ACHN (cell line): ENCODE measurements at places on chromosomes 2 and 18.

DNA sequence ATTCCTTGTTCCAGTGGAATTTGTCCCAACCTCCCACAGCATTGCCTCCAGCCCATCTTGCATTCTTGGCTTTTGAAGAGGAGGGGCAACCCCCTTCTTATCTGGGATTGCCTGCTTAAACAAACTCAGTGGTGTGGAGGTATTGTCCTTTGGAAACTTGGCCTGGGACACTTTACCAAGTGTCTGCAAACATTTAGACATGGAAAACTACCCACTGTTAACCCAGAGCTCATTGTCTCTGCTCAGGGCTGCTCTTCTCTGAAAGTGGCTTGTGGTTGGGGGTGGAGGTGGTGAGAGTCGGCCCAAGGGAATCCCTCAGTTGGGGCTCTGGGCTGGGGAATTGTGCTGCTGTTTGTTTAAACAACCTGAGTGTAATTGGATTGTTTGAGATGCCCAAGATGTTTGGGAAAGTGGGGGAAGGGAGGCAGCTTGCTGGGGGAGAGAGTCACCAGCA is 178.3 kb upstream of the GATA6 start:
- no peak for DNase-seq

DNA sequence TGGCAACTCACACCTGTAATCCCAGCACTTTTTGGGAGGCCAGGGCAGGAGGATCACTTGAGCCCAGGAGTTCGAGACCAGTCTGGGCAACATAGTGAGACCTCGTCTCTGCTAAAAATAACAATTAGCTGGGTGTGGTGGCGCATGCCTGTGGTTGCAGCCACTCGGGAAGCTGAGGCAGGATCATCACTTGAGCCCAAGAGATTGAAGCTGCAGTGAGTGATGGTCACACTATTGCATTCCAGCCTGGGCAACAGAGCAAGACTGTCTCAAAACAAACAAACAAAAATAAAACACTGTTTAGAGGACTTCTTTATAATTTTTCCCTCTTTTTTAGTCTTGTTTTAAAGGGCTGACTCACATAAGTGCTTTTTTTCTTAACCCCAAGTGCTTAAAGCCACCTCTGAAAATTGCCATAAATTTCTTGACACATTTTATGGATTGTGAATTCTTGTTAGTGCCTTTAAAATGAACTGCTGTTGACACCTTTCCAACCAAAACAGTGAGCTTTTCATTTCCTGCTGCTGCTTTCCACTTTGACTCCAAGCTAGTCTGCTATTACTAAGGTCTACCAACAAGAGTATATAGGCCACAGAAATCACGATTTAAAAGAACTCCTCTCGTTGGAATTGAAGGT is 41.7 kb downstream of the CYP20A1 start:
- no peak for DNase-seq

- no peak for DNase-seq
Measured at GRCh38 chr2:182220335-182220734, 206.5 kb downstream of the PDE1A start.

- no peak for DNase-seq
Measured at GRCh38 chr2:217937446-217937845, 65.3 kb downstream of the TNS1 start.

- peak; percentile 72 for DNase-seq
Measured at GRCh38 chr2:8677646-8678592, 3.9 kb upstream of the ID2 start.

GRCh38 chr2:100239486-100240210 is 82.7 kb downstream of the LONRF2 start:
- no peak for DNase-seq

- DNase-seq: peak; percentile 74
Measured at GRCh38 chr2:152718909-152719645, 657 bp downstream of the ARL6IP6 start.

- DNase-seq: no peak
Measured at GRCh38 chr2:157182834-157183396, 74.6 kb upstream of the GALNT5 start.

GRCh38 chr2:72920318-72921087 is 3.2 kb downstream of the EMX1 start:
- no peak for DNase-seq

DNA sequence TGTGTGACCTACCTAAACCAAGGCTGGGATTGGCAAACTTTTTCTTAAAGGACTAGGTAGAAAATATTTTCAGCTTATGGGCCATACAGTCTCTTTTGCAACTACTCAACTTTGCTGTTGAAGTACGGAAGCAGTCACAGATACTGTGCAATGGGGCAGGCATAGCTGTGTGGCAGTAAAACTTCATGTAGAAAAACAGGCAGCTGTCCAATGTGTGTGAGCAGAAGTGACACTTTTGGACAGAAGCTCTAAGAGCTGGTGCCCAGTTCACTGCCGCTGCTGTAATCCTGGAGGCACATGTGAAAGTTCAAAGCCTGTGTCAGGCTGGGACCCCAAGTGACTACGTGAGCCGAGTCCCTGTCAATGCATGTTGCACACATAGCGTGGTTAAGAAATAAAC is 46.7 kb downstream of the MAPK4 start:
- no peak for DNase-seq

GRCh38 chr18:77016936-77017335 is 115.6 kb downstream of the MBP start:
- DNase-seq: no peak

DNA sequence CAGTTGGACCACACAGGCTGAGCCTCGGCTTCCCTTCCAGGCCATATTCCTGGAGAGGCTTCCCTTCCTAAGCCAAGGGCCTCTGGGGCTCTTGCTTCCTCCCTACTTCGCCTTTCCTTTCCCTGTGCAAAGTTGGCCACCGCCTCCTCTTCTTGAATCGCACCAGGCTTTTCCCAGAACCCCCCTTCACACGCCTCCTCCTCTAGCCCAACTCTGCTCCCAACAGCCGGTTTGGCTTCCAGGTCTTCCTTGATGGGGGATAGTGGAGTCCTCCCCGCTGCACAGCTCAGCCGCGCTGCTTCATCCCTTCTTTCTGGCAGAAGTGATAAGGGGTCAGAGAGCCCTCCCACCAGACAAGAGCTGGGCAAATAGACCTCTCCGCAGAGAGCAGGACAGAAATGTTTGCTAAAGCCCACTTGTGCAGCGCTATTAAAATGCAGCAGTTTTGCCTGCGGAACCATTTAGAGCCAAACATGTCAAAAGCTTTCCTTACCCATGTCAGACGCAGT is 56.4 kb downstream of the SNORC start:
- no peak for DNase-seq

- peak; percentile 27 for DNase-seq
Measured at GRCh38 chr2:46098621-46099062, 198.6 kb upstream of the EPAS1 start.

GRCh38 chr2:3624059-3624794 is 29.3 kb downstream of the COLEC11 start:
- DNase-seq: no peak

DNA sequence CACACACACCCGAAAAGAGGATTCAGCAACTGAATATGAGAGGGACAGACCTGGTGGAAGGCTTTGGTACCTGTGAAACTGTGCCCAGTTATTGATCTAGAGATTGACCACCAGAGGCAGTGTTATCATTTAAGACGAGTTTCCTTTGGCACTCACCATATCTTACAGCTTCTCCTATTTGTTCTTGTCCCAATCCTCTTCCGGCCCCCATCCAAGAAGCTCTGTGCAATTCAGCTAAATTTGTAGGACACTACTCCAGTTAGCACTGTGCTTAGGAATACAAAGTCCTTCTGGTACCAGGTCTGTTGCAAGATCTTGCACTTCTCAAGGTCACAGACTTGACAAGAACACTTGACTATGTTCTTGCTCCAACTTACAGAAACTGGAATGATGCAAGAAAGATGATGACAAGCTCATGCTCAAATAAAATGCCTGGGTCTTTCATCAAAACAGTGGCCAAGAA is 177.7 kb downstream of the TMEM247 start:
- DNase-seq: peak; percentile 54

DNA sequence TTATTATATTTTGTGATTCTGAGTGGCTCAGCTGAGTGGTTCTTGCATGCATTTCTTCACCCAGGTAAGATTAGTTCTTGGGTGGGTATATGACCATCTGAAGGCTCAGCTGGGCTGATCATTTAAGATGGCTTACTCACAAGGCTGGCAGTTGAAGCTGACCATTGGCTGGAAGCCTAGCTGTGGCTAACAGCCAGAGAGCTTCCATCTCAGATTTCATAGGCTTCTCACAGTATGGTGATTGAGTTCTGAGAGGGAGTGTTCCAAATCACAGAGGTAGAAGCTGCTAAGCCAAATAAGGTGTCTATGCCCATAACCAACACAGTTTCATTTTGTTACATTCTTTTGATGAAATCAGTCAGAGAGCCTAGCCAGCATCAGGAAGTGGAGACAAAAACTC is 117.4 kb upstream of the RPRM start:
- DNase-seq: peak; percentile 18

DNA sequence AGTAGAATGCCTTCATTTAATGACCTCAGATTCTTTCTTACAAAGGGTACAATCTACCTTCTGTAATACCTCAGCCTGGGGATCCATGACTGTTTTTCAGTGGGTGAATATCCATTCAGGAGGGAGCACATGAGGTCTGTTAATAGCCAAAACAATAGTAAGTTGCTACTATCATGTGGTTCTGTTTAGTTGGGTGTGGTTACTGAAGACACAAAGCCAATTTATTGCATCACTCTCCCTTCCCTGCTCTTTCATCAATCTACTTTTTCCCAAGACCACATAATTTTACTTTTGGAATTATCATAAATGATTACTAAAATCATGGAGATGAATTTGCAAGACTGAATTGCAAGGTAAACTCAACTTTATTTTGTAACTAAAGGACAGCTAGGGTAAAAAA is 254.2 kb downstream of the GALNT13 start:
- DNase-seq: no peak

GRCh38 chr18:8286303-8286702 is 322.9 kb upstream of the RAB12 start:
- DNase-seq: no peak

GRCh38 chr18:1438967-1439366 is 534.3 kb downstream of the ADCYAP1 start:
- no peak for DNase-seq

DNA sequence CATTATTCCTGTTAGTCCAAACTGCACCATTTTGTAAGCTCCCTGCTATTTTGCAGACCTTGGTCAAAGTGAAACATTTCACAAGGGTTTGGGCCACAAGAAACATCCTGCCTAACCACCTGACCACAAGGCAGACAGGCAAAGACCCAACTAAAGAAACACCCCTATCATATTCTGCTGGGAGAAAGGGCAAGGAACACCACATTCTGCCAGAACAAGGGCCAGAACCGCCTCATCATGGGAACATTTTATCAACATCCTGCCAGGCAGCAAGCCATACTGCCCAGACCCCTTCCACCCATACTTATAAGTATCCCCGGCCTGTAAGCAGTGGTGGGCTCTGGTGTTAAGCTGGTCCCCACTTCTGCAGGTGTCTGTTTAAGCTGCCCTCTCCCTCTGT is 12.0 kb upstream of the RAB31 start:
- DNase-seq: no peak

GRCh38 chr18:34801774-34802173 is 91.7 kb downstream of the DTNA start:
- no peak for DNase-seq

DNA sequence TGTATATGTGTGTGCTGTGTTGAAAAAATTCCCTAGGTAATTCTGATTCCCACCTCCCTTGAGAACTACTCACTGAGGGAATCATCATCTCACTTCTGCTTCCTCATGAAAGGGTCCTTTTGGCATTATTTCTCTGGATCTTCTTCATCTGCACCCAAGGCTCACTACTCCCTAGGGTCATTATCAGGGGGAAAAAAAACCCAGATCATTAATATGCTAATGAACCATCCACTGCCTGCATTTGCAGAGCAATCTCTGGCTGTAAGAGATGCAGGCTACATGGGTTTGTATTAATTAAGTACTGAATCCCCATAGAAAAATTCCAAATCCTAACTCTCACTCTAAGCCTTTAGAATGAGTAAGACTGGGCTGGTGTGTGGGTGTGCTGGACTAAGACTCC is 68.0 kb upstream of the IGFBP5 start:
- DNase-seq: no peak

DNA sequence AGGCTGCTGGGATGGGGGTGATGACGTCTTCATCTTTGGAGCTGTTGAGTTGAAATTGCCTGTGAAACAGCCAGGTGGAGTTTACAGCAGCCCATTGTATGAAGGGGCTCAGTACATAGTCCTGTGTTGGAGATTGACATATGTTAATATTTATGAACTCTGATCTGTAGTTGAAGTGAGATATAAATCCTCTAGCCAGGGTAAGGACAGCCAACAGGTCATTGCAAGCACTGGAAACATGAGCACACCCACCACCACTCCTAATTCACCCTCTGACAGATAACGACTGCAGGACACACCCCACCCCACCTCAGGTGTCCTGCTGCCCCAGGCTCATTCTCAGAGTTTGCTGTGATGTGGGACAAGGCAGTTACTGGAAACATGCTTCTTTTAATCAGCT is 112.4 kb upstream of the TRIB2 start:
- no peak for DNase-seq

DNA sequence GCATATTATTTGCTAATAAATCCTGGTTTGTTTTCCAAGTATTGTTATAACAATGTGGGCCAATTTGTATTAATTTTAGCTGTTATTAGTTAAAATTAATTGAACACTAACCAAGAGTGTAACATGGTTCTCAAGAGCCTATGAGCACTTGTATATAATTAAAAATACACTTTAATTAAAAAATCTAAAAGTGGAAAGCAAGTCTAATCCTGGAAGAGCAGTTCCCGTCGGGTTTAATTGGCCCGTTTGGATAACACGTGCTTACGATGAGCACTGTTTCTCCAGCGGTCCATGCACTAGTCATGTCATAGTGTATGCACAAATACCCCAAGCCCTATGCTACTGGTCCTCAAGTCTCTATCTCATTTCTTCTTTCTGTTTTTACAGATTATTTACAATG is 49.0 kb downstream of the DCDC2C start:
- no peak for DNase-seq

DNA sequence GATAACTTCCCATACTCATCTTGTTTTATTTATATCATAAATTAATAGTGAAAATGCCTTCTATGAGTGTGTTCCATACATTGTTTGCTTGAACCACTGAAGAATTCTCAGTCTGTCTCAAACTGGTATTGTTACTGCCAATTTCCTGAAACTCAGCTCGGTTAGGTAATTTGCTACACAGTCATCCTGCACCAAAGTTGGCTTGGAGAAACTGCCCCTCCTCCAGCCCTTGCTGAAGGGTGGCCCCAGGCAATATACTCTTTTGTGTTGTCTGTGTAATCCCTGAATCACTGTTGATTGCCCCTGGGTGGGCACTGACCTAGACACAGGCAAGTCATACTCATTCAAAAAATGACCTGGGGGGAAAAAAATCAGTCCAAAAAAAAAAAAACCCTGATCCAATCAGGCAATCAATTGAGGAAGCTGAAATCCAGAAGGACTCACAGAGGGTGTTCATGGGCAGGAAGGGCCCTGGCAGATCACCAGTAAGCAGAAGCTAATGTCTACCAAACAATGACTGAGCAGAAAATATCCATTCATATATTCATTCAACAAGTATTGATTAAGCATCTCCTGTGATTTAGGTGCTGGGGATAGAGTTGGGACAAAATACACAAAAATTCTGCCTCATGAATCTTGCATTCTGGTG is 3.8 kb upstream of the SESTD1 start:
- DNase-seq: no peak
